ENCODE measurements at places on chromosomes 12 and 14.

GRCh38 chr14:80605536-80605935 lies 336.0 kb downstream of the CEP128 start:
- DNase-seq: no peak

DNA sequence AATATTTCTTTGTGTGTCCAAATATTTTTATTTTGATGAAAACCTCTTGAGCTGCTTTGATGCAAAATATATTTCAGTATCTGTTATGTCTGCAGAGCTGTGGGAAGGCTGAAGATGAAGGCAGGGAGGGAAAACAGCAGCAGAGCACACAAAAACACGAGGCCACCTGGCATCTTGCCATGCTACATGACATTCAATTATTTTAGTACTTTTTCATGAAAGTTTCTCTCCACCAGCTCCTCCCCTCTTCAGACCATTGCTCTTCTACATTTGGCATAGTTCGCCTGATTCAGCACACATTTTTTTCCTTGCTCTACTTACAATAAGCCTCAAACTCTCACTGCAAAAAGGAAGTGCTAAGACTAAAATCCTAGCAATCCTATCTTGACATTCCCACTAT lies 4.6 kb upstream of the ALX1 start:
- DNase-seq: no peak

GRCh38 chr14:93114713-93115068 lies 1.0 kb downstream of the ITPK1 start:
- DNase-seq: no peak

DNA sequence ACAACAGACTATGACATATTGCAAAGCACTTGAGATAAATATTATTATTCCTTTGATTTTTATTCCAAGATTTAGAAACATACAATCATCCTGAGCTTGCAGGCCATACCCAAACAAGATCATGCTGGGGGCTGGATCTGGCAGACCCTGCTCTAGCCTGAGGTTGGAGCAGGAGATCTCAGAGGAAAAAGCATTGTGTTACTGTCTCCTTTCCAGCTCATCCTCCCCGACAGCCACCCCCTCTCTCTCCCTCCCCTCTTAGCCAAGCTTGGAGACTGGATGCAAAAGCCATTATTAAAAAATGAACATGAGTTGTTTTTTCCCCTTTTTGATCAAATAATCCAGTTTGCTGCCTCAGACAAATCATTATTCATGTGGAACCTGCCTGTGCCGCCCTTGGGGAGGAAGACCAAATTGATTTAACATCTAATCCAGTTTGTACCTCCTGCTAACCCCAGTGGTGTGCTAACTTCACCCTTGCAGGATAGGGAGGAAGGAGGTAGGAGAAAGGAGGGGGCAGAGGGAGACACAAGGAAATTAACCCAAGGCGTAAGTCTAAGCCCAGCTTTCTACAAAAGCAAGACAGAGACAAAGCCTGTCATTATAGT lies 565.8 kb upstream of the TBX3 start:
- DNase-seq: no peak

GRCh38 chr14:77177702-77178101 lies 3.9 kb upstream of the TMEM63C start:
- no peak for DNase-seq

- no peak for DNase-seq
Observed at GRCh38 chr12:97038834-97039233, 131.8 kb downstream of the NEDD1 start.

DNA sequence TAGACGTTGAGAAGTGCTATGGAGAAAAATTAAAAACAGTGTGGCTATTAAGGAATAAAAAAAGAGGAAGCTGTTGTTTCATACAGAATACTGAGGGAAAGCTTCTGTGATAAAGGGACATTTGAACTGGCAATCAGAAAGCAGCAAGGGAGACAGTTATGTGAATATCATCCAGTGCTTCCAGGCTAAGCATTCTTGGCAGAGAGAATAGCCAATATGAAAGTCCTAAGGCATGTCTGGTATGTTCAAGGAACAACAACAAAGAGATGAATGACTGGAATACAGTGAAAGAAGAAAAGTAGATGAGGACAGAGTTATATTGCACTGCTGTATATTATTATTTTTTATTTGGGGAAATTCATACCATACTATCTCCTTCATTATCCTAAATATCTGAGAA lies 23.9 kb downstream of the SCAF11 start:
- DNase-seq: no peak

GRCh38 chr14:106850913-106851825 lies 1324.8 kb downstream of the TMEM121 start:
- no peak for DNase-seq

- no peak for DNase-seq
Observed at GRCh38 chr12:113473400-113473799, 1.7 kb upstream of the LHX5 start.

DNA sequence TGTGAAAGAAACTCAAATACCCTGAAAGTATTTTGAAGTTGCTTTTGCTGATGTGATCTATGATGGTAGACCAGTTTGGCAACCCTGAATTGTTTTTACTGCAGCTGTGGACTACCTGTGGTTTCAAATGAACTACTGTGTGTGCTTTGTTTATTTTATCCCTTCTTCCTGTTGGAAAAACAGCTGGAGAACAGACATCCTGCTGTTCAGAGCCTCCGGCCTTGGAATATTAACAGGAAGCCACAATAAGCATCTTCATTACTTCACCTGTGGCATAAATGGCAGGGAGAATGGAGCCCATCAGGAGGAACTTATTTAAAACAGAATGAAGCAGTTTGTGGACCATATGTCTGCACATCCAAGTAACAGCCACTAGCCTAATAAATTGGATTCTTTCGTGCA lies 104.8 kb downstream of the DUSP6 start:
- DNase-seq: no peak

- DNase-seq: no peak
Observed at GRCh38 chr12:93563807-93564538, 8.5 kb upstream of the SOCS2 start.

- DNase-seq: no peak
Observed at GRCh38 chr12:60501124-60501729, 905.4 kb downstream of the SLC16A7 start.

- DNase-seq: no peak
Observed at GRCh38 chr12:42933461-42934081, 344.0 kb upstream of the PRICKLE1 start.

DNA sequence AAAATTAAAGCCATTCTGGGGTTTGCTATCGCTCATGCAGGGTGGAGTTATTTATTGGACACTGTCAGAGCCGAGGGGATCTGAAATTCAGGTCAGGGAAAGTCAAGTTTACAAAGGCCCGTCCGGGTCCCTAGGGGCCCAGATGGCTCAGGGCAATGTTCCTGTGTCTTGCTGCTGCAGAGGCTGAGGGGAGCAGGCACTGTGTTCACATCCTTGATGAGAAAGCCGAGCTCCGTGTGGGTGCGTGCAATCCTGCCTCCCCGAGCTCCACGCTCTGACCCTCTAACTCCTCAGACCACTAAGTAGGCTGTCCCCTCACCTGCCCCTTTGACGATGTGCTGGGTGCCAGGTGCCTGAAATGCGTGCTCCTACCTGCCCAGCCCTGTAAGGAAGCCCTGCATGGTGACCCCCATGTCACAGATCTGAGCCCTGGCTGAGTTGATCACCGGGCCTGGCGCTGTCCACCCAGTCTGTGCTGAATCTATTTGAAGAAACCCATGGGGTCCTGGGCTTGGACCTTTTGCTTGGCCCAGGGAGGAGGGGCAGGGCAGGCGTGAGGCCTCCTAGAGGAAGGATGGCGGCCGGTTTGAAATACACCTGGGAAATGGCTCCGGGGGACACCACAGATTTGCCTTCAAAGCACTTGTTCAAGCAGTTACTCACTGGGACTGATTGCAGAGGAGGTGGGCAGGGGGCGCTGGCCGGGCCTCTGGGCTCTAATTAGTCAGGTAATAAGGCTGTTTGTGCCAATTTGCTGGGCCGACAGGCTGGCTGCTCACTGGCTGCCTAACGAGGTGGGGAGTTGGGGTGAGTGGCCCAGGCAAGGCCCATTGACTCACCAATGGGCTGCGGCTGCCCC lies 204.3 kb downstream of the KIF26A start:
- peak; percentile 29 for DNase-seq

DNA sequence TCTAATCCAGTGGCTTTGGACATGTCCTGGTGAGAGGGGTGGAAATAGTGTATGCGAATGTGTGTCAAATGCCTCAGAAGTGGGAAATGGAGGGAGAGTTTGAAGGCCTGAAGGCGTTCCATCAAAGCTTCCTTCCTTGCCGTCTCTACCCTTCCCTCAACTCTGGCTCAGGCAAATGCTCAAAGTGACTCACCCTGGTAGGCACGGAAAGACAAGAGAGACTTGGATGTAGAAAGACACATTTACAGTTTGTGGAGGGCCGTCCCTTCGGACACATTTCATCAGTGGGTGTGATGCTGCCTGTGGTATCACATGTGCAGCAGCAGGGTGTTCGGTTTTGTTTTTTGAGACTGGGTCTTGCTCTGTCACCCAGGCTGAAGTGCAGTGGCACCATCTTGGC lies 36.7 kb downstream of the CHST11 start:
- DNase-seq: no peak

- DNase-seq: peak; percentile 31
Observed at GRCh38 chr12:52230364-52231281, 2.4 kb upstream of the KRT7 start.

GRCh38 chr14:68943107-68943506 lies 36.0 kb downstream of the ACTN1 start:
- DNase-seq: no peak

GRCh38 chr12:106070611-106071010 lies 68.1 kb downstream of the NUAK1 start:
- DNase-seq: no peak

DNA sequence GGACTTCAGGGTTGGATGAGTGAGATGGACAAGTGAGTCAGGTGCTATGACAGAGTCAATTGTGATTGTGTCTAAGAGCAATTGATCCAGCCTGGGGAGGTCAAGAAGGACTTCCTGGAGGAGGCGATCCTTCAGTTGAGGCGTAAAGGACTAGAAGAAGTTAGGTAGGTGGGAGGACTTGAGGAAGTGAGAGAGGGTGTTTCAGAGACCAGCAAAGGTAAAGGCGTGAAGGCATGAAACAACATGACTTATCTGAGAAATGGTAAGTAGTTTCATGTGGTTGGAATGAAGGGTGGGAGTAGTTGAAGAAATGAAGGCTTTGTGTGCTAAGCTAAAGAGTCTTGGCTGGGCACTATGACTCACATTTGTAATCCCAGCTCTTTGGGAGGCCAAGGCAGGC lies 48.9 kb upstream of the PPP1CC start:
- no peak for DNase-seq

- no peak for DNase-seq
Observed at GRCh38 chr12:58915634-58916033, 4.7 kb downstream of the LRIG3 start.

GRCh38 chr12:95253386-95253785 lies 35.8 kb downstream of the VEZT start:
- no peak for DNase-seq
